ENCODE measurements at places on chromosomes 2 and 18. TPM values are rescaled to one million over a fixed set of nuclear protein-coding genes. Genes with fewer than 3 reads are reported as not detected.

The SUMO1 gene
- total RNA-seq, result 202 TPM

The PMAIP1 gene
- total RNA-seq, result 152 TPM

The IL36G gene
- not detected for total RNA-seq

The INHA gene
- 0.24 TPM for total RNA-seq

- H3K27ac ChIP-seq, result no peak overlapping the region
- DNase-seq, result no peak
- H3K27me3 ChIP-seq, result no peaks in the 10 kb centered on the region
- H3K4me1 ChIP-seq, result no peaks in the 10 kb centered on the region
- H3K36me3 ChIP-seq, result peaks cover 7% of the 10 kb centered on the region
Observed at GRCh38 chr2:97758131-97758705, 44.8 kb downstream of the ZAP70 start.

DNA sequence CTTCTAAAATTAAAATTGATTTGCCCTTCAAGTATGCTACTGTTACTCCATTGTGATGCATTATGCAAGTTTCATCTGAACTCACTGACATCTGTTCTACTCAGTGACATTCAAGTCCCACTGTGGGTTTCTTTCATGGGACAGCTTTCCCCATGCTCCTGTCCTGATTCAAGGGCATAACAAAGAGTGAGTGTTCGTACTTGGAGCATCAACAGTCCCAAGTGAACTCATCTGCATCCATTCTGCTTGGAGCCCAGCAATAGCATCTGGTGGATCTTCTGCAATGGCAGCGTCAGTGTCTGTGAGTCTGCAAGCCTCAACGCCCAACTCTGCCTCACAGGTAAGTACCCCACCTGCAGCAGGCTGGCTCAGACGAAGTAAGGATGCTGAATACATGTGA, 27.5 kb downstream of the BUB1 start:
- no peaks in the 10 kb centered on the region for H3K27me3 ChIP-seq
- peaks cover 45% of the 10 kb centered on the region for H3K36me3 ChIP-seq
- H3K27ac ChIP-seq, result no peak overlapping the region
- H3K4me1 ChIP-seq, result no peaks in the 10 kb centered on the region
- no peak overlapping the region for H3K4me3 ChIP-seq

DNA sequence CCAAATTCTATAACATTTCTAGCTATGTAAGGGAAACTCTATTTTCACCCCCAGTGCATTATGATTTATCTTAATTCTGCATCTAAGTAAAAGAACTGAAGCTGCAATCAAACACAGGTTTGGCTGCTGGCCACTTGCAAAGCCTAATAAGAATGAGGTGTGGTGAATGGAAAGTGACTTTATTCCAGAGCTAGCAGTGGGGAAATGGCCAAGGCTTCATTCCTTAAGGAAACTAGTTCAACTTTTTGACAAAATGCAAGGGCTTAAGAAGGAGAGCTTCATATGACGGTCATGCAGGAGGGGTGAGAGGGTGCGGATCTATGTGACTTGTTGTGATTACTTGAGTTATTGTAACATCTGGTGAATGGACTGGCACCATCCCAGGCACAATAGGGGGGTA, 1802.0 kb downstream of the SUCLG1 start:
- no peak overlapping the region for H3K27ac ChIP-seq
- H3K27me3 ChIP-seq, result no peaks in the 10 kb centered on the region
- H3K4me3 ChIP-seq, result no peak overlapping the region
- peaks cover 2% of the 10 kb centered on the region for H3K36me3 ChIP-seq

GRCh38 chr2:78202986-78203670, 681.0 kb upstream of the LRRTM4 start:
- H3K27ac ChIP-seq, result no peak overlapping the region
- no peak for DNase-seq
- H3K27me3 ChIP-seq, result no peaks in the 10 kb centered on the region
- H3K36me3 ChIP-seq, result no peaks in the 10 kb centered on the region

DNA sequence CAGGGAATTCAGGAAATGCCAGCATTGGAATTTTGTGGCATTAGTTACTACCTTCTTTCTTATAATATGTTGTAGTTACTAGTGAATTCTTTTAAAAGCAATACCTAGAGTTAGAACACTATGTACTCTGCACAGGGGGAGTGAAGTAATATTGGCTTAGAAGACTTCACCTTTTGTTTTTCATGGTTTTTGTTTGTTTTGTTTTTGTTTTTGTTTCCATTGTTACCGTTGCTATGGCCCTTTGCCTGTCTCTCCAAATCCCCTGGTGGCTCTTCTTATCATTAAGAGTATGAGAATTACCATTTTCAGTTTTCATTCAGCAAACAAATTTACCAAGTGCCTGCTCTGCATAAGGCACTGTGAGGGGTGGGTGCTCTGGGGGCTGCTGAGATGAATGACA, 160.1 kb downstream of the HAUS1 start:
- H3K27me3 ChIP-seq, result no peaks in the 10 kb centered on the region
- no peak for DNase-seq
- H3K4me1 ChIP-seq, result peaks cover 34% of the 10 kb centered on the region
- peaks cover 1% of the 10 kb centered on the region for H3K36me3 ChIP-seq
- H3K27ac ChIP-seq, result no peak overlapping the region

- H3K4me3 ChIP-seq, result no peak overlapping the region
- H3K27ac ChIP-seq, result no peak overlapping the region
- H3K36me3 ChIP-seq, result no peaks in the 10 kb centered on the region
Observed at GRCh38 chr2:235132651-235133050, 180.8 kb downstream of the SH3BP4 start.

DNA sequence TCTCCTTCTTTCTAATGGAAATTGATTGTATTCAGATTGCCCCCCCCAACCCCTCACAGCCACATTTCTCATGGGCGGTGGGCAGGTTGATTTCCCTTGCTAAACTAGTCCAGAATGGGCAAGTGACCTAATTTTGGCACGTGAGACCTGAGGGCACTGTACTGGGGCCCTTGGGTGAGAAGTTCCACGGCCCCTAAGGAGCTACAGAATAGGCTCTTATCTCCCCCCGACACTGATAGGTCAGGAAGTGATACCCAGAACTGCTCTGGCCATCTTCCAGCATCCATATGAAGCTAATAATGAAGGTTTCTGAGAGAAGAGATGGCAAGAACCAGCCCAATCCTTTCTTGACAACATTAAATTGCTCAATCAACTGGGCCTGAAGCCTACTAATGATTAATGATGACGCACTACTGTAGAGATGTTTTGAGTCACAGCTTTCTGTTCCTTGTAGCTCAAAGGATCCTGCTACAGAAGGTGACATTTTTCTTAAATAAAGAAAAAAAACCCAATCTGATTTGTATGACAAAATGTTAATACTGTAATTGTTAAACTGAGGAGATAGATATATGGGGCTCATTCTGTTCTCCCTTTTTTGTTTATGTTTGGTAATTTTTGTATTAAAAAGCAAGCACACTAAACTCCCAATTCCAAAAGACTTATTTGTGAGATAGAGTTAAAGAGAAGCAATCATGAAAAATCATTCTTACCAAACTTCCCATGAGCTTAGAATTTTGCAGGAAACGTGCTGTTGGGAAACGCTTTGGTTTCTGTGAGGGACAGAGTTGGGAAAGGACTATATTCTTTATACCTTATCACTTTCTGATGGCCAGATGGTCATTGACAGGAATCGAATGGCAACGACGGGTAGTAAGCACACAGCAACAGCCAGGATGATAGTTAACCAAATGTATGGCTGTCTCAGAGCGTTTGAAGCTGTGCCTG, 28.2 kb upstream of the NARS1 start:
- no peaks in the 10 kb centered on the region for H3K4me1 ChIP-seq
- H3K36me3 ChIP-seq, result peaks cover 8% of the 10 kb centered on the region
- no peak overlapping the region for H3K4me3 ChIP-seq
- H3K27me3 ChIP-seq, result no peaks in the 10 kb centered on the region
- no peak overlapping the region for H3K27ac ChIP-seq
